ENCODE measurements at places on chromosomes 12 and 14. TPM values are rescaled to one million over a fixed set of nuclear protein-coding genes. Genes with fewer than 3 reads are reported as not detected.

The STAB2 gene
- total RNA-seq: not detected

The OR10P1 gene
- not detected for total RNA-seq

The IAPP gene
- not detected for total RNA-seq

The TBK1 gene
- 15.1 TPM for total RNA-seq

The GPR132 gene
- total RNA-seq: 16.8 TPM

The ARHGEF25 gene
- total RNA-seq: 1.6 TPM

The AQP6 gene
- total RNA-seq: not detected

The SLC2A3 gene
- 114 TPM for total RNA-seq

The GRIP1 gene
- total RNA-seq: 1.6 TPM

The PACS2 gene
- total RNA-seq: 23.1 TPM

The HNRNPC gene
- total RNA-seq: 1,185 TPM

The C14orf180 gene
- total RNA-seq: not detected

The VDR gene
- total RNA-seq: 87.3 TPM

The ATG2B gene
- total RNA-seq: 17.9 TPM

The GTF2H3 gene
- total RNA-seq: 77.9 TPM

The CCDC177 gene
- total RNA-seq: not detected

The FLRT2 gene
- total RNA-seq: not detected

The ESRRB gene
- 0.11 TPM for total RNA-seq

The CCNT1 gene
- total RNA-seq: 35.9 TPM

The TMEM30B gene
- 1.3 TPM for total RNA-seq

The PRMT5 gene
- 289 TPM for total RNA-seq

The PPFIA2 gene
- not detected for total RNA-seq

The ADSS1 gene
- total RNA-seq: 0.69 TPM

The IL22 gene
- 1.2 TPM for total RNA-seq

The TUNAR gene
- not detected for total RNA-seq

The LAG3 gene
- 71.1 TPM for total RNA-seq

The LMO3 gene
- not detected for total RNA-seq

The CCDC197 gene
- total RNA-seq: not detected

The SERPINA3 gene
- total RNA-seq: 2.6 TPM

The TAMALIN gene
- 15.3 TPM for total RNA-seq

The RNASE3 gene
- total RNA-seq: not detected

The PIK3C2G gene
- not detected for total RNA-seq

The PGF gene
- 0.38 TPM for total RNA-seq

The CLEC12A gene
- not detected for total RNA-seq

The BCL11B gene
- 64.6 TPM for total RNA-seq

The TEX52 gene
- not detected for total RNA-seq

The ASB2 gene
- 9.8 TPM for total RNA-seq

The ABCD2 gene
- 0.89 TPM for total RNA-seq

The ZNF891 gene
- 1.6 TPM for total RNA-seq

The OTOGL gene
- not detected for total RNA-seq

The SLCO1B1 gene
- not detected for total RNA-seq

Measured in activated T-cell treated with anti-CD3 and anti-CD28 coated beads, Interleukin-2, amount 50 U/mL, for 4 hours (primary cell).